ENCODE measurements at places on chromosomes 1 and 21. TPM values are rescaled to one million over a fixed set of nuclear protein-coding genes. Genes with fewer than 3 reads are reported as not detected.

The PMF1 gene
- 52.6 TPM for total RNA-seq

The VWA5B1 gene
- total RNA-seq, result not detected

The C1orf94 gene
- total RNA-seq, result not detected

The DYRK3 gene
- total RNA-seq, result 7.1 TPM

DNA sequence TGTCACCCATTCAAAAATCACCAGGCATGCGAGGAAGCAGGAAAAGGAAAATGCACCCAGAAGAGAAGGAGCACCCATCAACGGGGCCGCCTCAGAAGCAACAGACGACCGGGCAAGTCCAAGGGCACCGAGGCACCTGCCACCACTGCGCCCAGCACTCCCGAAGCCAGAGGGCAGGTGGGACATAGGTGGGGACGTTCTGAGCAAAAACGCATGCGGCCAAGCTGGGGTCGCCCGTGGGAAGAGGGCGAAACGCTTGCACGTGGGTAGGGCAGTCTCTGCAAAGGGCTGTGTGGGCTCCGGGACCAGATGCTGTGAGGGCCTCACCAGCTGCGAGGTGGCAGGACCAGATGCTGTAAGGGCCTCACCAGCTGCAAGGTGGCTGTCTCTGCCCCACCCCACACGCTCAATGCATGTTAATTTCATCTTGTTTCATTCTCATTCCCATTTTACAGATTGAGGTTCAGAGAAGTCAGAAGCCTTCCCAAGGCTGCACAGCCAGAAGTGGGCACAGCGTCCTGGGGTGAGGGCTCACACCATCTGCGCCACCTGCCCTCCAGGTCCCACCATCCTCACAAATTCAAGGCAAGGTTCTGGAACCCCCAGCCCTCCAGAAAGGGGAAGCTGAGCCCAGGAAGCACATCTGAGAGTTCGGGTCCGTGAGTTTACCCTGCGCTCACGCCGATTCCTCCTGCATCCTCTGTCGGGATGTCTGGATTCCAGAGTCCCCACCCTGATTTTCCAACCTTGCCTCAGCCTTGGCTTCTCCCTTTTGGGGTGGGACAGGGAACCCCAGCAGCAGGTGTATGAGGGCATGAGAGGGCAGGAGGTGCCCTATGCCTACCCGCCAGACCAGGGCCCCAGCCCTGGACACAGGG, 8.2 kb upstream of the SAMD11 start:
- DNase-seq, result no peak
- peaks cover 33% of the 10 kb centered on the region for H3K27me3 ChIP-seq
- no peak overlapping the region for H3K4me3 ChIP-seq
- H3K4me1 ChIP-seq, result peaks cover 21% of the 10 kb centered on the region
- H3K27ac ChIP-seq, result no peak overlapping the region

DNA sequence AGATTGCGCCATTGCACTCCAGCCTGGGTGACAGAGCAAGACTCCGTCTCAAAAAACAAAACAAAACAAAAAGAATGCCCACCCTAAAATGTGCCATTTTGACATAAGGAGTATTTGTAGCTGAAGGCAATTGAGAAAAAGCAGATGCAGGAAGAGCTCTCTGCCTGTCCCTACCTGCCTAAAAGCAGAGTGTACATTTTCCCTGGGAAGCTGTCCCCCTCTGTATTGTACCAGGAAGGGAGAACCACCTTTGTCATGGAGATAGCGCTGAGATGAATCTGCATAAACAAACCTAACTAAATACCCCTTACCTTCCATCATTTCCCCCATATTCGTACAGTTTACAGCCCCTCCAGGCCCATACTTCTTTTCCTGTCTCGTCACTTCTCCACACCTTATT, 94.4 kb upstream of the SLC45A1 start:
- H3K27ac ChIP-seq, result no peak overlapping the region
- no peak overlapping the region for H3K4me3 ChIP-seq
- DNase-seq, result no peak
- H3K27me3 ChIP-seq, result no peaks in the 10 kb centered on the region
- peaks cover 37% of the 10 kb centered on the region for H3K4me1 ChIP-seq

- H3K4me3 ChIP-seq, result no peak overlapping the region
- H3K27me3 ChIP-seq, result no peaks in the 10 kb centered on the region
- H3K36me3 ChIP-seq, result 0 out of 2 replicates have a peak, but pooled peaks cover 4% of the 10 kb centered on the region
- H3K27ac ChIP-seq, result no peak overlapping the region
- peaks cover 37% of the 10 kb centered on the region for H3K4me1 ChIP-seq
Measured at GRCh38 chr1:233364695-233365539, 37.4 kb downstream of the MAP3K21 start.

- H3K36me3 ChIP-seq, result no peaks in the 10 kb centered on the region
- H3K4me3 ChIP-seq, result no peak overlapping the region
- H3K27ac ChIP-seq, result no peak overlapping the region
- H3K4me1 ChIP-seq, result no peaks in the 10 kb centered on the region
- DNase-seq, result no peak
Measured at GRCh38 chr1:226782845-226783601, 43.9 kb upstream of the ITPKB start.

DNA sequence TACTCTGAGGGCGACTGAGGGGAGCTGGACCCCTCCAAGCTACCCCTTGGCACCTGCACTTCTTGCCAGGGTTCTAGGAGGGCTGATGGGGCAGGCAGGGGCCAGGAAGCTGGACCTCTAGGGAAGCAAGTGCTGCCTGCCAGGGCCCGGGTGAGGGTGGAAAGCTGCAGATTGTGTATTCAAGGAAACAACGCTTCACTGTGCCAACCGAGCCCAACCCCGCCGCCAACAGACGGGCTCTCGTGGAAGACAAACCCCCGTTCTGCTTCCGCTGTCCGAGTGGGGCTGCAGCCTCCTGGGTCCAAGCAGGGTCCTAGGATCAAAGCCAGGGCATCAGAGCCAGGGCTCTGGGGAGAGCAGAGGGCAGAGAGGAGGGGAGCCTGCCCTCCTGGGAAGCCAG, 3.2 kb downstream of the EFHD2 start:
- H3K4me1 ChIP-seq, result peaks cover 80% of the 10 kb centered on the region
- no peaks in the 10 kb centered on the region for H3K36me3 ChIP-seq

- DNase-seq, result no peak
- H3K27ac ChIP-seq, result no peak overlapping the region
- H3K4me1 ChIP-seq, result no peaks in the 10 kb centered on the region
Measured at GRCh38 chr1:96481409-96481808, 240.2 kb upstream of the PTBP2 start.

DNA sequence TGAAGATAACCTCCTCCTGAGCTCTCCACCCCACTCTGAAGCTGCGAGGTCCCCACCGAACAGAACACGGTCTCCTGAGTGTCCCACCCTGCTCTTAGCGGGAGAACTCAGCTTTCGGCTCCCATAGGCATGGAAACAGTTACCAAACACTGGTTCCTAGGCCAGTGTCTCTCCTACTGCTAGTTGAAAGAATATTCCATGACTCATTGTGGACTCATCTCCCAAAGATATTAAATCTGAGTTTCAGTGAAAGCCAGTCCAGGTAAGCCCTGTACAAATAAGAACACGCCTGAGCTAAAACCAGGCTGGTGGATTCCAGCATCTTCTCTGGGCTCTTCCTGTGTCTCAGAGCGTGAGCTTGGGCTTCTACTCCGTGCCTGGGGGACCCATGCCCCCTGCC, 107.5 kb upstream of the CLDN14 start:
- peaks cover 3% of the 10 kb centered on the region for H3K4me1 ChIP-seq
- DNase-seq, result peak; percentile 21
- H3K27ac ChIP-seq, result no peak overlapping the region
- no peaks in the 10 kb centered on the region for H3K27me3 ChIP-seq
- H3K4me3 ChIP-seq, result no peak overlapping the region

GRCh38 chr1:98421085-98421435, 240.5 kb upstream of the SNX7 start:
- H3K4me1 ChIP-seq, result no peaks in the 10 kb centered on the region
- H3K27ac ChIP-seq, result no peak overlapping the region
- H3K4me3 ChIP-seq, result no peak overlapping the region
- no peak for DNase-seq

DNA sequence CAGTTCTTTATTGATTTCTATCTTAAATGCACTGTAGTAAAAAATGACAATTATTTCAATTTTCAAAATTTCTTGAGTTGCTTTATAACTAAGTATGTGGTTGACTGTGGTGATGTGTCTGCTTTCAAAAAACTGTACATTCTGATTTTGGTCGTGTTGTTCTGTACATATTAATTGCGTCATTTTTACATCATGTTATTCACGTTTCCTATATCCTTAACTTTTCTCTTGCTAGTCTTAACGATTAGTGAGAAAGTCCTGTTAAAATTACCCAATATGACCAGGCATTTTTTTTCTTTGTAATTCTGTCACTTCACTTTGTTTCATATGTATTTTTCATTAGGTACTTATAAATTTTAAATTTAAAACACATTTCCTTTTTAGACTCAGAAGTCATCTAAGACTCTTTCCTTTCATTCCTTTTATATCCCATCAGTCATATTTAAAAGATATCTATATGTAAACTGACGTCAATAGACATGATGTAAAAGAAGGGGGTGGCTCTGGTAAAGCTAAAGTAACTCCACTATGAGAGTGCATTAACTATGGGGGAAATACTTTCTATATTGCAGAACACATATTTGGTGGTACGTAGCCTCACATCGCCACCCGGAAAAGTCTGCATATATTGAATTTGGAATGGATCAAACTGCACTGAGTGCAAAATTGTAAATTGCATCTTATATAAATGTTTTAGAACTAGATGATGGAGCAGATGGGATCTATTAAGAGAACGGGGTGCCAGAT, 1.1 kb upstream of the COA6 start:
- no peak for DNase-seq
- no peaks in the 10 kb centered on the region for H3K27me3 ChIP-seq
- peak overlapping the region; percentile 77 for H3K27ac ChIP-seq
- H3K4me1 ChIP-seq, result peaks cover 11% of the 10 kb centered on the region

- DNase-seq, result no peak
- H3K27ac ChIP-seq, result no peak overlapping the region
- H3K4me3 ChIP-seq, result no peak overlapping the region
- no peaks in the 10 kb centered on the region for H3K36me3 ChIP-seq
- H3K27me3 ChIP-seq, result no peaks in the 10 kb centered on the region
- no peaks in the 10 kb centered on the region for H3K4me1 ChIP-seq
Measured at GRCh38 chr1:80675454-80675853, 1125.3 kb upstream of the ADGRL2 start.

- DNase-seq, result no peak
- H3K4me3 ChIP-seq, result no peak overlapping the region
- H3K27ac ChIP-seq, result no peak overlapping the region
Measured at GRCh38 chr1:182246783-182247182, 144.8 kb downstream of the GLUL start.

DNA sequence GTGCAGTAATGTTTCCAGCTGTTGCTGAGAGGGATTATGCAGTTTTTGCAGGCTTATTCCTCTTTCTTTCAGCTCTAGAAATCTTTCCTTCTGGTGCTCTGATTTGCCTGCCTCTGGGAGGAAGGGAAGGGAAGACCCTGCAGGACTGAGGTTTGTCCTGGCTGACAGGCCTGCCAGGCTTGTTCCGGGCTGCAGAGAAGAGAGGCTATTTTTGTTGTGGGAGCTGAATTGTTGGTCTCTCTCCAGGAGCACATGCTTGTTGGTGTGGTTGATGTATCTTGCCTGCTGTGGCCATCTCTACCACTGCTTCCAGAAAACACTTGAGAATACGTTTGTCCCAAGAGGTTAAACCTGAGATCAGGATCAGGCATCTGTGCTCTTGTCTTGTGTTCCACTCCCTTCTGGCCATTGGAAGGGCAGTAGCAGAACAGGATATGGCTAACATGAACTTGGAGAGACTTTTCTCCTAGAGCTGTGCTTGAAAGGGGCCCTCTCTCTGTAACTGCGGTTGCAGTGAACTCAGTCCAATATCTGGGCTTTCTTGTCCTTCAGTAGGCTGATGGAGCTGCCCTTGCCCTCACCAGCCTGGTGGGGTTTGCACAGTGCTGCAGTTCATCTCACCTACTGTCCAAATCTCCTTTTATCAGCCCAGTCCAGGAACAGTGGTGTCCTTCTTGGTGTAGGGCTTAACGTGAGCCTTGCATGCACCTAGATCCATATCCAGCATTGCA, 21.5 kb upstream of the SLC25A34 start:
- H3K4me3 ChIP-seq, result no peak overlapping the region
- no peak for DNase-seq
- no peaks in the 10 kb centered on the region for H3K27me3 ChIP-seq
